ENCODE measurements at places on chromosomes 11 and 22.

DNA sequence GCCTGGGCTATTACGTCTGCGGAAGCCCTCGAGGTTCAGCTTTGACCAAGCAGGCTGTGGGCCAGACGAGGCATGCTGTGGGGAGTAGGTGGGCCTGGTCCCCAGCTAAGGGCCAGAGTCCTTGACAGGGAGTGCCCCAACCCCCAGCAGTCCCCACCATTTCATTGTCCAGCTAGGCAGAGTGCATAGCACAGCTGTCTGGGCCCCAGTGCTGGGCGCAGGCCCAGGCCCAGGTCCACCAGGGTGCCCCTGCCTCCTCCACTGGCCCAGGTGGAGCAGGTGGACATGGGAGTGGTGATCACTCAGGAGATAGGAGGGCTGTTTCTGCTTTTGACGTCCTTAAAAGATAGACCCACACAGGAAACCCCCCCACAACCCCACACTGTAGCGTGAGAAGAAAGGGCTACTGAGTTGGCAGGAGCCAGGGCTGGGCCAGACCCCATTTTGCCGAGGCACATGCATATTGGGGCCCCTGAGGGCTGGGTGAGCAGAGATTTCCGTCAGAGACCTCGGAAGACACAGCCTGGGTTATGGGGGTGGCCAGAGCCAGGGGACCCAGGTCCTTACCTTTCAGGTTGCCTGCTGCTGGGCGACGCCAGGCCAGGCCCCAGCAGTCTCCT is 11.7 kb upstream of the SUSD2 start:
- no peak for DNase-seq

DNA sequence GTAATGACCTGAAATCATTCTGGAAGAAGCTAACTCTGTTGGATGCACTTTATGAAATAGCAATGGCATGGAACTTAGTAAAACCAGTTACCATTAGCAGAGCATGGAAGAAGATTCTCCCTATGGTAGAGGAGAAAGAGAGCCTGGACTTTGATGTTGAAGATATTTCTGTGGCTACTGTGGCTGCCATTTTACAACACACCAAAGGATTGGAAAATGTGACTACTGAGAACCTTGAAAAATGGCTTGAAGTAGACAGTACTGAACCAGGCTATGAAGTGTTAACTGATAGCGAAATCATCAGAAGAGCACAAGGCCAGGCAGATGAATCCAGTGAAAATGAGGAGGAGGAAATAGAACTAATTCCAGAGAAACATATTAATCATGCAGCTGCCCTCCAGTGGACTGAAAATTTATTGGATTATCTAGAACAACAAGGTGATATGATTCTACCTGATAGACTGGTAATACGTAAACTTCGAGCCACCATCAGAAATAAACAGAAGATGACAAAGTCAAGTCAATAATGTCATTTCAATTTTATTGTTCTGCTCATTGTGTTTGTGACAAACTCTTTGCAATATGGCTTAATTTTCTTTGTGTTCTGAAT is 2.0 kb downstream of the JRKL start:
- DNase-seq, result no peak

DNA sequence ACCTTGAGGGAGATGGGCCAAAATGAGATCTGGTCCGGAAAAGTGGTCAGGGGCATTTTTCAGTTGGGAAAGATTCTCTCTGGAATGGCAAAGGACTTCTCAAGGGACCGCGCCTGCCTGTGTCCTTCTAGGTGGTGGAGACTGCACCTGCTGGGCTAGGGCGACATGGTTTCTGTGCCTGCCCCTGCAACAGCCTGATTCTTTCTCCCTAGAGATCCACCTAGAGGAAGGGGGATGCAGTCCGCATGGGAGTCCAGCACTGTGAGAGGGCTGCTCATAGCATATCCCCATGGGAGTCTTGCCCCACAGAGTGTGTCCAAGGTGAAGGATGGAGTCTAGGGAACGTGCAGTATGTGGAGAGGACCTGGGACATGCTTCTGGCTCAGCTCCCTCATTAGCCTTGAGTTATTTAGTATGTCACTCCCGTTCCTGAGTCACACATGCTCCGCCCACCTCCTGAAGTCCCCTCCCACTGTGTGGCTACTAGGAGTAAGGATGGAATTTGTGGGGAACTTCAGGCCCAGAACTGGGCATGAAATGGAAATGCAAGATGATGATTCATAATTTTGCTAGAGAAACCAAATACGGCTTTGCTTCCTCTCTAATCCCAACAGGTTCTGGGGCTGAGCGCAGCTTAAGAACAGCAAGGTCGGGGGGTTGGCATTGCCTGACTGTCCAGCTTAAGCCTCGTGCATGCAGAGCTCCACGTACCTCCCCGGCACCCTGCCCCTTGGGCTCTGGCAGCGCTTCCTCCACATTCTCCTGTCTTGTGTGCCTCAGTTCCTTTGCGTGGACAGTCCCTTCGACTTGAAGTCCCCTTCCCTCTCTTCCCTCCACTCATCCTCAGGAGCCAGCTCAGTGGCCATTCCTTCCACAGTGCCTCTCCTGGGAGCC is 35.0 kb downstream of the GRIK4 start:
- DNase-seq, result no peak

- DNase-seq, result peak; percentile 32
These were observed 16.6 kb upstream of the NAV2 start for GRCh38 chr11:19696073-19696472.

DNA sequence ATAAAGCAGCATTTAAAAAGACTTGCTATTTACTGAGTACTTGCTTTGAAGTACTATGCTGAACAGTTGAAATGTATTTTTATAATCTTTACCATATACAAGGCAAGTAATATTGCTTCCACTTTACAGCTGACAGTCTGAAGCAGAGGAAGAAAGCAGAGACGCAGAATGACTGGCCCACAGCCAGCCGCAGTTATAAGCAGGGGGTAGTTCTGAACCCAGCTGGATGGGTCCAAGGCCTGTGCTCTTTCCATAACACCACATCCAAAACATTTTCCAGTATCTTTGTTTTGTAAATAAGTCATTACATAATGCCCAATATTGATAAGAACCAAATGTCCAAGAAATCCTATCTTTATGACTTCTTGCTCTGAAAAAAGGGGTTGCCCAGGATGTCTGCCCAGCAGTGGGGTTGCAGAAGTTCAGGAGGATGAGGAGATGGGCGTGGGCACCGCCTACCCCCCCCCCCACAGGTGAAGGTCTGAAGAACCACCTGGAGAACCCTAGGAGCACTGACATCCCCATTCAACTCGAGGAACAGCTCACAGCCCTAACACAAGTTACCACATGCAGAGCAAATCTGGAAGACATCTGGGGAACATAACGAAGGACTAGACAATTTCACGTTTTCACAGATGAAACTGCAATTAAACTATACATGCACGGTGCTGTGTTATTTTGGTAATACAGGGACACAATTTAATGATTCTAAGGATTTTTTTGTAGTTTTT is 24.2 kb upstream of the YPEL1 start:
- DNase-seq, result no peak

- DNase-seq, result no peak
These were observed 12.0 kb downstream of the SLC35E4 start for GRCh38 chr22:30647536-30647935.

GRCh38 chr11:97905101-97905500 is 1115.6 kb upstream of the CNTN5 start:
- no peak for DNase-seq

GRCh38 chr11:14096606-14097005 is 134.1 kb downstream of the SPON1 start:
- DNase-seq, result no peak

DNA sequence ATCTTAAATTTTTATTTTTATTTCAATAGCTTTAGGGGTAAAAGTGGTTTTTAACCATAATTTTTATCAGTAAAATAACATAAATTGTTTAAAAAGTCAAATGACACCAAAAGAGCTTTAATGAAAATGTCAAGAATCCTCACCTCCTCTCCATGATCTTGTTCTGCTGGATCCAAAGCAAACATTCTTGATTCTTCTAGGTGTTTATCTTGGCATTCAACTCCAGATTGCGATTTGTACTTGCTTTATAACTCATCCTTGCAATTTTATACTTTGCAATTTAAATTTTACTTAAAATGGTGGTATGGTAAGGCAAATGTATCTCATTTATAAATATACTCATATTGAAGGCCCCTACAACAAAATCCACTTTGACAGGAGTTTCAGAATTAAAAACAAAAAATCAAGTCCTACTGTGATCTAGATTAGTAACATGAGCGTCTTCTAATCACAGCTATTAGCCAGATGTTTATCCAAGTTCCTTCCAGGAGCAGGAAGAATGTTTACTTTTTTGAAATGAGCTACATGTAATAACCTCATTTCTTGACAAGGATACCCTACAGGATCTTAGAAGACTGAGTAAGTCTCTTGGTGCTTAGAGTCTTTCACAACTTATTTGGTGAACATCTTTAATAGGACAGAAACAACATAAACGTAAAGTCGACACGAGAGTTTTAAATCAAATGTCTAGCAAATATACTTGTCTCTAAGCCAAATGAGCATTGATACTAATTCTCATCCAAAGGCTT is 72.4 kb upstream of the CARD18 start:
- DNase-seq, result no peak

GRCh38 chr22:46180370-46181137 is 30.2 kb downstream of the PPARA start:
- DNase-seq, result no peak

DNA sequence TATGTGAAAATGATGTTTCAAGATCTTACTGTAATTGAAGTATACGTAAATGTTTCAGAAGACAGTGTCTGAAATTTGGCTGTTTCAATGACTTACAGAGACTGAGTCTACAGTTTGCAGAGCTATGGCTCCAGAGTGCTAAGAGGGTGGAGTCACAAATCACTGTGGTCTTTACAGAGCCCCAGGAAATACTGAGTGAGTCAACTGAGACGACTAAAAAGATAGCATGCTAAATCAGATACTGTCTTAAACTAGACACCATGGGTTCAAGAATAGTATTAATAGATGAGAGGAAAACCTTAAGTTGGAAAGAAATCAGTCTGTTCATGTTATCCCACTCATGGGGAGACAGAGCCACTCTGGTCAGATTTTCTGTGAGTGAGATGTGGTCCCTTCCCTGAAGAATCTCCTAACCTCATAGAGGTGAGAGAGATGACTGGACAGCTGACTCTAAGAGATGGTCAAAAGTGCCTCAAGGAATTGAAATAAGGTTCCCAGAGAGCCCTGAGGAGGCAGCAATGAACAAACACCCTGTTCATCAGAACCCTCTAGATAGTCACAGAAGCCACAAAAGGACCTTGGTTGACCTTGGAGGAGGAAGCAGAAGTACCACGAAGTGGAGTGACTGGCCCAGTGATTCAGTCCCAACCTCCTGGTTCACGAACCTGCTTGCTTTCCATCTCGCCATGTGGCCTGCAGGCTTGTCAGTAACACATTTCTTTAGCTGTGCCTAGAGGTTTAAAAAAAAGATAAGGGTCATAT is 30.2 kb downstream of the C11orf91 start:
- DNase-seq, result no peak

GRCh38 chr11:112292785-112293407 is 32.2 kb upstream of the PLET1 start:
- DNase-seq, result no peak

- DNase-seq, result no peak
These were observed 212.7 kb downstream of the LARGE1 start for GRCh38 chr22:33707581-33707980.

- no peak for DNase-seq
These were observed 48.6 kb upstream of the RBFOX2 start for GRCh38 chr22:36077271-36077670.

- DNase-seq, result no peak
These were observed 72.0 kb downstream of the ZBTB16 start for GRCh38 chr11:114131461-114131864.

DNA sequence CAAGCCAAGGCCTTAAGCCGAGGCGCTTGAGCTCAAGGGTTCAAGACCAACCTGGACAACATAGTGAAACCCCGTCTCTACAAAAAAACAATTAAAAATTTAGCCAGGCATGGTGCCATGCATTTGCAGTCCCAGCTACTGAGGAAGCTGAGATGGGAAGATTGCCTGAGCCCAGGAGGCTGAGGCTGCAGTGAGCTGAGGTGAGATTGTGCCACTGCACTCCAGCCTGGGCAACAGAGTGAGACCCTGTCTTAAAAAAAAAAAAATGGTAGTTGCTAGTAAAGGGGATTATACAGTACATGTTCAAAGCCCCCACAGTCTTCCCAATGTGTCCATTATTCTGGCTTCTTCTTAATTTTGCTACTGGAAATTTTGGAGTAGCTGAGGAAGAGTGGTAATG is 18.2 kb downstream of the CABIN1 start:
- no peak for DNase-seq

GRCh38 chr11:5809905-5810795 is 1.4 kb downstream of the OR52N2 start:
- DNase-seq, result no peak

- no peak for DNase-seq
These were observed 53.6 kb downstream of the GRAMD4 start for GRCh38 chr22:46673662-46674236.

DNA sequence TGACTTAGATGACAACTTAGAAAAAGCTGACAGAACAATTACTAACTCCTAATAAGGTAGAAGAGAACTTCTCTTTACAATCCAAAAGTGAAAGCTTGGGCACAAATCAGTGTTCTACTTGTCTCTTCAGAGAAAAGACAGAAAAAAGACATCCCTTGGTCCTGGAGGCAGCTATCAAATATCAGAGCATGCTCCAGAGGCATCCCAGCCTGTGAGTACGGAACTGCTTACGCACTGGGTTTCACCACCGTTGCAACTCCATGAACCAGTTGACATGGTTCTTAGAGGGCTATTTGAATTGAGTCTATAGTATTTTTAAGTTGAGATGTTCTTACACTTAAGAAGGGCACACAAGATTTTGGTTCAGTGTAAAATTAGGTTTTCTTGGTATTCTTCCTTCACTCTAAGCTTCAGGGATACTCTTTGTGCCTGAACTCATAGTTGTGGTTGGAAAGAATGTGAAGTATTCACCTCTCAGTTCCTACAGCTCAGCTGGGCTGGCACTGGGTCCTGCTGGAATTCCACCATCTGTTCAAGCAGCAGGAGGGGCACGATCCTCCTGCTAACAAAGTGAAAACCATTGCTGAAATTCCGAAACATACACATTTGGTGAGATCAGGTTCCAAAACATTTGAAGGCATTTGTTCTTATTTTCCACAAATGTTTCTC is 6.3 kb downstream of the AKIP1 start:
- DNase-seq, result peak; percentile 84

DNA sequence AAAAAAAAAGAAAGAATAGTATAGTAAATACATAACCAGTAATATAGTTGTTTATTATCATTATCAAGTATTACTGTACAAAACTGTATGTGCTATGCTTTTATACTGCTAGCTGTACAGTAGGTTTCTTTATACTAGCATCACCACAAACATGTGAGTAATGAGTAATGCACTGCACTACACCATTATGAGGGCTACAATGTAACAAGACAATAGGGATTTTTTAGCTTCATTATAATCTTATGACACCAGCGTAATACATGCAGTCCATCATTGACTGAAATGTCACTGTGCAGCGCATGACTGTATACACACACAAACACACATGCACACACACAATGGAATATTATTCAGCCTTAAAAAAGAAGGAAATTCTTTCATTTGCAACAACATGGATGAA is 111.5 kb upstream of the ZBED5 start:
- DNase-seq, result no peak

GRCh38 chr22:26322179-26322905 is 106.7 kb upstream of the ASPHD2 start:
- peak; percentile 26 for DNase-seq

- DNase-seq, result no peak
These were observed 133.3 kb downstream of the ATXN10 start for GRCh38 chr22:45804986-45805325.

GRCh38 chr11:60077216-60077817 is 11.1 kb upstream of the MS4A2 start:
- DNase-seq, result no peak

Measured in cerebellum (tissue), 4 donors.